AG04450 (cell line): ENCODE measurements at places on chromosomes 5 and 9.
A peak's percentile ranks its signal among the peaks of the same experiment; 100 is the strongest.

GRCh38 chr5:24633715-24634325 lies 11.0 kb downstream of the CDH10 start:
- no peak for DNase-seq

GRCh38 chr9:81729135-81729534 lies 39.8 kb upstream of the TLE1 start:
- DNase-seq = no peak

DNA sequence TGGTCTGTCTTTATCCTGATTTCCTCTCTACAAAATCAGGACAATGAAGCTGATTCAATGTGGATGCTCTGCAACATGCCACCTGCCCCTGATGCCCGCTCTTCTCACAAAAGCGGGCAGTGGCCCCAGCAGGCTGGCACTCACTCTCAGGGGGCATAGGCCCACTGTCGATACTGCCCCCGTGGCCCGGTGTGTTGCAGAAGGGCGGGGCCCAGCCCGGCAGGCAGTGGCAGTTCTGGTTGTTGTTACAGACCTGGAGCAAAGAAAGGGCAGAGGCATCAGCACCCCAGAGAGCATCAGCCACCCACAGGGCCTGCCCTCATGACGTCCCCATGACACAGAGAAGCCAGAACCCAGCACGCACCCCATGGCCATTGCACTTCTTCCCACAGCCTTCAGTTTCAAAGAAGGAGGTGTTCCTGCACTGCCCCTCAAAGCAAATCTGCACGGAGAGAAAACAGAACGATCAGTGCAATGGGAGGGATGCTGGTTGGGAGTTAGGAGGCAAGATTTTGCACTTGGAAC lies 31.5 kb downstream of the NIPAL4 start:
- DNase-seq = no peak

DNA sequence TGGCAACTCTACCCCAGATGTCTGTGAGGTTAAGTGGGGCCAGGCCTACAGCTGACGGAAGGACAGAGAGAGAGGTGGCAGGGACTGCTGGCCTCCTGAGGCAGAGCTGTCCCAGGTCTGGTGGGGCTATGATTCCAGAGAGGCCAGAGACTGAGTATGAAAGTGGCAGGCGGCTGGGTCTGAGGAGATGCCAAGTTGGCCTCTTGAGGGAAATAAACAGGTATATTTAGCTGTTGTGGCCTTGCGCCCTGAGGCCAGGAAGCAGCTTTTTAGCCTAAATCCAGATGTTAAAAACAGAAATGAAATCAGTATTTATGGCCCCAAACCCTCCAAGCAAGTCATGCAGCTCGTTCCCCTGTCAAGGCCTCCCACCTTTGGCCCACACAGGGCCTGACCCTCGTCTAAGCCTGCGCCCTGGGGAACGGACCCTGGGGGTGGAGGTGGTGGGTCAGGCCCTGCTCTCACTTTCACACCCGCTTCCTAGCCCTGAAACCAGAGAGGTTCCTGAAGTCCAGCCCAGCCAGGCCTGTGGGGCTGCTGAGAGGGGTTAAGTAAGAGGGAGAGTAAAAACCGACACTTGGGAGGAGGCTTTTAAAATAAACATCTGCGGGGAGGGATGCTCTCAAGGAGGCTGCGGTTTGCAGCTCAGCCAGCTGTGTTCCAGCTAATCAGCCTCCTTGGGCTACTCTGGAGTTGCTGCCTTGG lies 18.7 kb downstream of the PCDHGC5 start:
- DNase-seq = peak; percentile 83

- DNase-seq = no peak
Measured at GRCh38 chr5:5780253-5780652, 357.8 kb downstream of the ICE1 start.

DNA sequence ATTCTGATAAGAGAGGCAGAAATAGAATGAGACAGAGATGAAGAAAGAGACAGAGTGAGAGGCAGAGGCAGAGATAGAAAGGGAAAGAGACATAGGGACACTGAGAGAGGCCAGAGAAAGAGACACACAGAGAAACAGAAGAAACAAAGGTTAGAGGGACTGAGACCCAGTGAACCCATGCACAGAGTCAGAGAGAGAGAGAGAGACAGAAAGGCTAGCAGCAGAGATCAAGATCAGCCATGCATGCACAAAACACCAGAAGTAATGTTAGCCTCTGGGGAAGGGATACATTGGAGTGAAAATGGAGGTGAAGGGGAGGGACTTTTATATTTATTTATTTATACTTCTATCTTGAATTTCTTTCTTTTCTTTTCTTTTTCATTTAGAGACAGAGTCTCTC lies 14.1 kb upstream of the SPARC start:
- DNase-seq = no peak

- no peak for DNase-seq
Measured at GRCh38 chr5:139272471-139273321, 20.8 kb upstream of the MATR3 start.

GRCh38 chr5:34022121-34022705 lies 14.4 kb upstream of the AMACR start:
- DNase-seq = no peak

DNA sequence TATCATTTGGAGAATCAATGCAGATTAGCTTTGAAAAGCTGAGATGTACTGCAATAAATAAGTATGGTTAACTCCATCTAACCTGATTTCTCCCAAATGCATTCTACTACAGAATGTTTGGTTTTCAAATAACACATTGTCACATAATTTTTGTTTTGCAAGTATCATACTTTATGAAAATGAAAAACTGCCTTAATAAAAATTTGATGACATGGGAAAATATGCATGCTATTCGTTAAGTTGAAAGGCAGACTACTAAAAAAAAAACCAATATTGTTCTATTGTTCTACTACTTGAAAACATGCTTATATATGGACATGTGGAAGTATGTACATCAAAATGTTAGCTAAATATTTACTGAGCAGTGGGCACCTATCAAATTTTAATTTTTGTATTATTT lies 668.9 kb downstream of the HTR1A start:
- no peak for DNase-seq

GRCh38 chr9:5684101-5684500 lies 55.2 kb downstream of the RIC1 start:
- DNase-seq = no peak

DNA sequence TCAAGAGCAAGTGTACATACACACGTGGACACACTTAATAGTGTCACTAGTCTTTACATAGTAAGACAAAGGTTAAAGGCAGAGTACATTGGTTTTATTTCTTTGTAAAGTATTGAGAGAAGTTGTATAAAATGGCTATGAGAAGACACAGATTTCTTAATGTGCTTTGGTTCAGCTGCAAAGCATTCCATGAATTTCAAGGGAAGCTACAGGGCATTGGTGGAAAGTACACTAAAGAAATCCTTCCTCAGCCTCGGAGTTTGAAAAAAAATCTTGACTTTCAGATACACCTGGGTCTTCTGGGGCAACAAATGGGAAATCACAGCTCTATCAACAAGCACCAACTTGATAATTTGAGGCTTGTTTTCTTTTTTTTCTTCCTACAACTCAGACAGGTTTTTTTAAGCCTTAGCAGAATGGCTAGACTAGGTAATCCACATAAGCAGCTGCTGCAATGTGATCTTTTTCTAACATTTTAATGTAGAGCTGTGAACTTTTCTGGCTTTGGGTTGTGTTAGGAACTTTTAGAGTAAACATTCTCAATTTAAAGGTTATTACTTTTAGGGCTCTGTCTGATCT lies 140.4 kb upstream of the FST start:
- DNase-seq = no peak

DNA sequence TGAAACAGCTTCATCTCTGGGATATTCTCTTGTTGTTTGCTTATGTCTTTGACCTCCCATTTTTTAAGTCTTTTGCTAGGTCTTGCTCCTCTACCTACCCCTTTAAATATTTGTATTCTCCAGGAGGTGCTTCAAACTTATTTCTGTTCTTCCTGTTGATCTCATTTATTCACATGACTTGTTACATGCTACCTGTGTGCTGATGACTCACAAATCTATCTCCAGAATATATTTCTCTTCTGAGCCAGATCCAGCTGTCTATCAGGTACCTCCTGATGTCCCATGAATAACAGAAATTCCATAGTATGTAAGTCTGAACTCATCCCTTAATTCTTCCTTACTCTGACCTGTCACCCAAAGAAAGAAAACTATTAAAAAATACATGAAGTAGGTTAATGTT lies 11.0 kb downstream of the NIPBL start:
- DNase-seq = no peak

DNA sequence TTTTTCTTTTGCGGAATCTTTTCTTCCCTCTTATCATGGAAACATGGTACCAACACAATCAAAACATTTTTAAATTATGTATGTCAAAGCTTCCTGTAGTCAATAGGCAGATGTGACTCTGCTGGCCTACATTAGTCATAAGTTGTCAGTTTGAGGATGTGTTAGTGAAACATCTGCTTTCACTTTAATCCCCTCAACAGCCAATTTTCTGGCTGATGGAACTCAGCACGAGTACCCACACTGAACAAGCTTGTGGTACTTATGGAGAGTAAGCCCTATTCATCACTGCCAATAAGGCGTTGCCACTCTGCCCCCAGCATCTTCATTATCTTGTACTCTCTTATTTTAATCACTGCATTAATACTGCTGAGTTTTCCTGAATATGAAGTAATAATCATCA lies 1034.4 kb downstream of the CDH9 start:
- DNase-seq = no peak

- DNase-seq = no peak
Measured at GRCh38 chr9:72718503-72718902, 197.1 kb downstream of the TMC1 start.

- DNase-seq = no peak
Measured at GRCh38 chr5:160919626-160920025, 67.6 kb upstream of the ATP10B start.

GRCh38 chr9:18566121-18566520 lies 92.2 kb downstream of the ADAMTSL1 start:
- no peak for DNase-seq

- DNase-seq = no peak
Measured at GRCh38 chr9:129177443-129177790, 644 bp downstream of the IER5L start.

DNA sequence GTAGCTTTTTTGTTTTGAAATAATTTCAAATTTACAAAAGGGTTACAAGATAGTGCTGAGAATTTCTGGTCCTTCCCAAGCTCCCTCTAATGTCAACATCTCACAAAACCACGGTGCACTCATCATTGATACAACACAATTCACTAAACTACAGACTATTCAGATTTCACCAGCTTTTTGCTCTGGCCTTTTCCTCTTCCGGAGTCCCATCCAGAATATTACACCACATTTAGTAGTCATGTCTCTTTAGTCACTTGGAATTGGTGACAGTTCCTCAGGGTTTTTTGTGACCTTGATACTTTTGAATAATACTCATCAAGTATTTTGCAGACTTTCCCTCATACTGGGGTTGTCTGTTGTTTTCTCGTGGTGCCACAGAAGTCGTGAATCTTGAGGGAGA lies 484.0 kb downstream of the GADD45G start:
- DNase-seq = no peak

GRCh38 chr9:77800924-77801551 lies 152.9 kb upstream of the GNA14 start:
- no peak for DNase-seq

DNA sequence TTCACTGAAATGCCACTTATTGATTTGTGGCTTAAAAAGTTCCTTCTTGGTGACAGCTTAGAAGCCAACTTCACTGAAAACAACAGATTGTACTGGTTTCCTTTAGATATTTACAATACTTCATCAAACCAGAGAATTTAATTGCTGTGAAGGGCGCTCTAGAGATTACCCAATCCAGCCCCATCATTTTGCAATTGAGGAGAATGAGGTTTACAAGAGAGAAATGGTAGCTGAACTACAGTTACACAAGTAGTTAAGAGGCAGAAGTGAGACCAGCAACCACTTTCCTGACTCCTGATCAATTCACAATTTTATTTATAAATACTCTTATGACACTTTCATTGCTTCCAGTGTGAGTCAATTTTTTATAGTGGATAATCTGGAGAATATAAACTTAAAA lies 103.5 kb upstream of the APC start:
- no peak for DNase-seq
